ENCODE measurements at places on chromosomes 3 and 15.
A peak's percentile ranks its signal among the peaks of the same experiment; 100 is the strongest.

- DNase-seq = peak; percentile 72
Measured at GRCh38 chr3:170037463-170038433, at the start of gene GPR160. Gene GPR160, plus strand, starts transcription at chr3:170037995. Its CDS starts 45,978 bp downstream, at chr3:170083973.

GRCh38 chr3:16396202-16396601 is 117.3 kb downstream of the RFTN1 start:
- no peak for DNase-seq

DNA sequence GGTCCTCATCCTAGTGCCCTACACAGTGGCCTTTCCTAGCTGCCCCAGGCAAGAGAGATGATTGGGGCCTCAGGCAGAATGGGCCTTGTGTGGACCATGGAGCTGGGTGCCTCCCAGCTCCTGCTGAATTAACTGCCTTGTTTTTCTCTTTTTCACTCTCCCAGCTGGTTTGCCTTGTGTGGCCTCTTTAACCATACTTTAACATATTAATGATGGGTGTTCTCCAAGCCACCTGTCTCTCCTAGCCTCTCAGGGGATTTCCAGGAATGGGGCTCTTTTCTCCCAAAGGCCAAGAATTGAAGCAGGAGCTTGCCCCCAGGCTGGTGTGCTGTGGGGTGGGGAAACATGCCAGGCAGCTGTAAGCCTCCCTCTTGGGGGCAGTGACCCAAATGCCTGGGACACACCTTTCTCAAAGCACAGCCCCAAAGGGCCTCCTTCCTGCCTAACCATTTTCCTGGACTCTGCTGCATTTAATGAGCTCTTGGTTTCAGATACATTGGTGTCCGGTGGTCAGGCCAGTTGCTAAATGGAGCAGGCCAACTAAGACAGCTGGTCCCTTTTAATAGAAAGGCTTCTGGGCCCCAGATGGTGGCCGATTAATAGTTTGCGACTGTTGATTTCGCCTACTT is 5.6 kb downstream of the ALPK3 start:
- DNase-seq = peak; percentile 64

- DNase-seq = no peak
Measured at GRCh38 chr3:134080761-134081160, 51.0 kb upstream of the SLCO2A1 start.

DNA sequence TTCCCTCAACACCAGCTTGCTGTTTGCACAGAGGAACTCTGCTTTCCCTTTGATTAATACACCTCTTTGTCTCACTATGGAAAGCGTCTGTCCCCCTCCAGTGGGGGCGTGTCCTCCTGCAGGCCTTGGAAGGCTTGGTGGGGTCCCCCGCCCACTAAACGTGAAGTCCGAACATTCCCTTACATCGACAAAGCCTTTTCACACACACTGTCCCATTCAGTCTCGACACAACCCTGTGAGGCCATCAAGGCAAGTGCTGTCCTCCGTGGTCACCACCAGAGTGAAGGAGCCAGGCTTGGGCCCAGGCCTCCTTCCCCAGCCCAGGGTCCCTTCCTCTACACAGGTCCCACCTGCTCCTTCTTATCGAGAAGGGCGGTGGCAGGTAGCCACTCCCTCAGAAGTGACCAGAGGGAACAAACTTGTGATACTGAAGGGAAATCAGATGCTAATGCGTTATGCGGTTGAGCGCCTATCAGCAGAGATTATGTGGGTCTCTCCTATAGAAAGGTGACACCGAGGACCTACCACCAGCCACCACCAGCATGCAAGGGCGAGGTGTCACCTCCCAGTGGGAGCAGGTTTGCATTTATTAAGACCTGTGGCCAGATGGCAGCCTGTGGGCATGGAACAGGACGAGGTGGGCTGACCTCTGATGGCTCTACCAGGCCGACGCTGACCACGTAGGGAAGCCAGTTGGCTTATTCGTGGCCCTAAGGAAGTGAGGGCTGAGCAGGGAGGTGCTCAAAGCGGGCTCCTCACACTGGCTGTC is 6.6 kb downstream of the NRROS start:
- DNase-seq = no peak

GRCh38 chr3:15287565-15288330 is 44.6 kb downstream of the SH3BP5 start:
- DNase-seq = peak; percentile 56

DNA sequence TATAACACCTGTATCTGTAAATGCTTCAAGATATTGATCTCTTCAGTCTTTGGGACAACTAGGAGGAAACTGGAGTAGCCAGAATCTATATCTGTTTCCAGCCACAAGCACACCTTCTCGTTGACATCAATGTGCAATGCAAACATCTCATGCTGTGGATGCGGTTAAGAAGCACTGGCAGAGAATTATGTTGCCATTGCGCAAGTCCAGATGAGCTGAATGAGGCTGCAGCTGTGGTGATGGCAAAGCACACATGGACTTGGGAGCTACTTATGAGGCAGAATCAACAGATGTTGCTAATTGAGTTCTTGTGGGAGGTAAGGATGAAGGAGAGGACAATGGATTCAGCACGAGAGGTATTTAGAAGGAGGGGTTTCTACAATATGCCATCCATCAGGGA is 90.9 kb downstream of the STRIT1 start:
- no peak for DNase-seq

GRCh38 chr3:49283997-49284396 is 7.0 kb upstream of the C3orf62 start:
- no peak for DNase-seq

All from femur (tissue), 1 donor.